ENCODE measurements at places on chromosomes 13 and 19.

GRCh38 chr19:47430041-47430802, 10.9 kb upstream of the MEIS3 start:
- DNase-seq = peak; percentile 44

- DNase-seq = no peak
Observed at GRCh38 chr13:81109026-81109425, 768.1 kb upstream of the SPRY2 start.

- no peak for DNase-seq
Observed at GRCh38 chr19:9913237-9914000, 22.9 kb downstream of the OLFM2 start.

DNA sequence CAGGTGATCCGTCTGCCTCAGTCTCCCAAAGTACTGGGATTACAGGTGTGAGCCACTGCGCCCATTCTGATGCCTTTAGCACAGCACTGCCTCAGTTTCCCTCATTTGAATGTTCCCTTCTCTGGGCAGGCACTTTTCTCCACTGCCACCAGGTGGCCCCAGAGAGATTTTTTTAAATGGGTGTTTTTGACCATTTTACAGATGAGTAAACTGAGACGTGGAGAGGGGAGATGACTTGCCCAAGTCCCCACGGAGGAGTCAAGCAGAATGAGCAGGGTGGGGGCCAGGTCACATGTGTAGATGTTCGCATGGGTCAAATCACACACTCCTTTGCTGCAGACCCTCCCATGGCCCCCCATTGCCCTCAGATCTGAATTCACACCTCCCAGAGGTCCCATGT, 3.2 kb upstream of the PDE4C start:
- DNase-seq = no peak

DNA sequence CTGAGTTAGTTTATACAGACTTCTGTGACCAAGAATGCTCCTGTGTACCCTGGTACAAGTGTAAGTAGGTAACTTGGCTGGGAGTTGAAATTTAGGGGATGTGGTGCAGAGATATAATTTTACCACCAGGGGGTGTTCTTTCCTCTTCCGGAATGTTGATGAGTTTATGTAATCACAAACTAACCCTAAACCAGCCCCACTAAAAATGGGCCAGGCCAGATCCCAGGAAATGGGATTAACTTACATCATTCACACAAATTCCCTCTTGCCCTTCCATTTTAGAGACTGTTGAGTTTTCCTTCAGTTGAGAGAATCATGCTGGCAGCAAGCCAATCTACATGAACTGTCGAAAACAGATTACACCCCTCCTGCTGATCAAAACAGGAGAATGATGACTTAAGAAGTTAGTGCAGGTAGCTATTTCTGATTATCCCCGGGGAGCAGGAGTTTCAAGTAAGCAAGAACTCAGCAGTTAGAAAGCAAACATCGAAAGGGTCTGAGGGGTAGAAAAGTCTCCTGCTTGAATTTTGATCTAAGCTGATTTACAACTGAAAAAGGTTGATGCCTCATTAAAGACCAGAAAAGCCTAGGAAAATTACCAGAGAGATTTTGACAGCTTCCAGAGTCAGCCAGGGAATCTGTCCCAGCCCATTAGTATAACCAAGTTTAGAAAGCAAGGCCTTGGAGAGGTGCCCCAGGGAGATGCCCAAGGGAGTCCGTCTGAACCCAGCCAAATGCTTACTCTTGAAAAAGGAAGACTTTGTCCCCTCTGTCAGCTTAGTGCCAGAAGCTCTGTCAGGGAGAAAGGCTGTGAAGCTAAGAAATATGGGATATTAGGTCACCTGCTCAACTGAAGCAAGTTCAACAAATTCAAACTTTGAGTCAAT, 32.3 kb upstream of the MED4 start:
- peak; percentile 48 for DNase-seq

- no peak for DNase-seq
Observed at GRCh38 chr19:39236527-39236926, 8.3 kb downstream of the IFNL3 start.

- peak; percentile 75 for DNase-seq
Observed at GRCh38 chr13:101144808-101145419, 271.4 kb downstream of the NALCN start.

GRCh38 chr19:10831987-10832938, 3.7 kb downstream of the TMED1 start:
- DNase-seq = no peak

GRCh38 chr19:55647732-55648584, at the start of gene CCDC106:
Gene CCDC106 (plus strand): TSS chr19:55648212. CDS start chr19:55649047, 835 bp downstream.
- no peak for DNase-seq

GRCh38 chr13:51713807-51714206, 90.2 kb downstream of the DHRS12 start:
- no peak for DNase-seq

- no peak for DNase-seq
Observed at GRCh38 chr13:97948041-97948440, 5.4 kb upstream of the IPO5 start.

DNA sequence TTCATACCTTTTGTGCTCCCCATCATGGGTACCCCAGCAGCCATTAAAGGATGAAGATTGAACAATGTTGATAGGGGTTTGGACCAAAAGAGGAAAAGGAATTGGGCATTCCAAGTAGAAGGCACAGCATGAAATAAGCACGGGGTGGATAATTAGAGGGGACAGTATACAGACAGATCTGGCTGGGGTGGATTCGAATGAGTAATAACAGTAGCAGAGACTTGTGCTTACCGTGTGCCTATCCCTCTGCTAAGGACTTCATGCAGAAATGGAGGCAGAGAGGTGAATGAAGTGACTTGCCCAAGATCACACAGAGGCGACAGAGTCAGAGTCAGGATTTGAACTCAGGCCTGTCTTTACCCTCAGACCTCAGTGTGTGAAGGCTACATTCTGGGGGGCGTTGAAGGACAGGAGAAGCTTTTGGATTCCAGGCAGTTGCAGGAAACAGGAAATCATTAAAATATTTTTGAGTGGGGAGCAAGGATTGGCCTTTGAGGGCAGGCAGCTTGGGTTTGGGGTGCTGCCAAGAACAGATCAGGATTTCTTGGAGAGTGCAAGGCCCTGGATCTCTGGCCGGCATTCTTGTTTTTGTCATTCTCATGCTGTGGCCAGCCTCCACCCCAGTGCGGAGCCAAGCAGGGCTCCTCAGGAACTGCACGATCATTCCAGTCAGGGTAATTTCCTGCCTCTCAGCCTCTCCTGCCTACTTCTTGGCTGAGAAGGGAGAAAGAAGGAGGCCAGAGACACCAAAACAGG, 18.7 kb downstream of the PAF1 start:
- no peak for DNase-seq

- DNase-seq = no peak
Observed at GRCh38 chr13:51772105-51772455, 31.9 kb downstream of the DHRS12 start.

GRCh38 chr13:60356970-60357369, 40.0 kb upstream of the TDRD3 start:
- DNase-seq = no peak

- DNase-seq = peak; percentile 30
Observed at GRCh38 chr13:19845758-19846157, 17.7 kb downstream of the ZMYM5 start.

Measured in inflammatory macrophage treated with lipopolysaccharide for 1 hour (primary cell).